ENCODE measurements at places on chromosomes 7 and 10.
A peak's percentile ranks its signal among the peaks of the same experiment; 100 is the strongest.

GRCh38 chr7:126801733-126802132 is 451.0 kb downstream of the GRM8 start:
- DNase-seq = no peak

DNA sequence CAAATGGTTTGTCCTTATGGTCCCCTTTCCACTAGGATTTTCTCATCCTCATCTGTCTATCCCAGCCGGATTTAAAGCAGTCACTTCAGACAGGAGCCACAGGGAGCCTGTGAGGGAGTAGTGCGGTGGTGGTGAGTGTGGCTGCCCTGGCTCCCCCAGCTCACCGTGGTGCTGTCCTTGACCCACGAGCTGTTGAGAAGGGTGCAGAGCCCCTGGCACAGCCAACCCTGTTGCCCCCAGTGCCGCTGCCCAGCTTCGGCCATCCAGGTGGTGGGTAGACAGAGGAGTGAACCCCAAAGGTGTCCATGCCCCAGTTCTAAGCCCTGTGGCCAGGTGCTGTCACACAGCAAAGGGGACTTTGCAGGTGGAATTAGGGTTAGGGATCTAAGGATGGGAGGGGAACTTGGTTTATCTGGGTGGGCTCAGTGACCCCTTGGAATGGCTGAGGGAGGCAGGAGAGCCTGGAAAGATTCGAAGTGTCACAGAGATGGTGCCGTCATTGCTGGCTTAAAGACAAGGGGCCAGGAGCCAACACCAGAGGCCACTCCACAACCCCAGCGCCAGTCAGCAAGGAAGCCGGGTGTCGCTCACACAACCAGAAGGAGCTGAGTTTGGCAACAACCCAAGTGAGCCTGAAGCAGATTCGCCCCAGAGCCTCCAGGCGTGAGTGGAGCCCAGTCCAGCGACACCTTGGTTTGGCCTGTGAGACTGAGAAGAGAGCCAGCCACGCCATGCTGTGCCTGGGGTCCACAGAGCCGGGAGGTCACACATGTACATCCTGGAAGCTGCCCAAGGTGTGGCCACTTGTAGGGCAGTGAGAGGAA is 142.4 kb downstream of the ADCY1 start:
- DNase-seq = no peak

DNA sequence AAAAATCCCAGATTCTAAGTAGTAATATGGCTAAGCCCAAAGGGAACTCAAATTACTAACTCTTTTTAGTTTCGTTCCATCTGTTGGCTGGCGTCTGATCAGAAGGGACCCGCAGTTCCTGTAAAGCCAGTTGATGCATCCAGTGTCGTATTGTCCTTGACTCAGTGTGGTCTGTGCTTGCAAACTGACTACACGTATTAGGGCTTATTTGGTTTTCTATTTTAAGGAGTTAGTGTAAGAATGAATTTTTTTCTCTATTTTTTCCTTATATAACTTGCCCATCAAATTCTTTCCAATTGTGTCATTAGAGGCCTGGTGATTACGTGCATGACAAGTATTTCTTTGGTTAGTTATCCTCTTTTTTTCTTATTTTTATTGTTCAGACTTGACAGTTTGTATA is 9.7 kb downstream of the ABCA13 start:
- DNase-seq = no peak

- peak; percentile 10 for DNase-seq
These were observed 530.2 kb upstream of the FZD8 start for GRCh38 chr10:36171953-36172940.

DNA sequence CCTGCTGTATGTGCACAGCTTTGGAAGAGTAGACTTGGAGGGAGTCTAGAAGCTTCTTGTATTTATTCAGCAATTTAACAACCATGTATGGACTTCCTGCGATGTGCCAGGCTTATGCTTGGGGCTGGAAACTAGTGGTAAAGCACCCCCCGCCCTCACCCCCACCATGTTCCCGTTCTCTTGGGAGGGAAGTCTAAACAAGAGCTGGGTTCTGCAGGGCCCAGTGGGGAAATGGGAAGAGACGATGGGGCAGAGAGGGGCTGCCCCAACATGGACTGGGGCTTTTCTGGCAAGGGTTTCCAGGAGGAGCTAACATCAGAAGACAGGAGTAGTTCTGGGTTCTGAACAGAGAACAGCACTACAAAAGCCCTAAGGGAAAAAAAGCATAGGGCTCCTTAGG is 8.0 kb downstream of the RASSF4 start:
- peak; percentile 75 for DNase-seq

All from MV-4-11 (cell line).